Activated CD8-positive, alpha-beta memory T cell treated with anti-CD3 and anti-CD28 coated beads for 36 hours (primary cell): ENCODE measurements at places on chromosomes 11 and 22. TPM values are rescaled to one million over a fixed set of nuclear protein-coding genes. Genes with fewer than 3 reads are reported as not detected.

Gene CNIH2
- 2.4 TPM for total RNA-seq

Gene POU2AF3
- not detected for total RNA-seq

Gene BCO2
- total RNA-seq, result 0.82 TPM

Gene KMT2A
- 66.5 TPM for total RNA-seq

Gene CEP126
- total RNA-seq, result 1.2 TPM

Gene KLHL35
- total RNA-seq, result 0.55 TPM

Gene KCNC1
- not detected for total RNA-seq

Gene RASSF10
- not detected for total RNA-seq

Gene CFL1
- 1,207 TPM for total RNA-seq

Gene DRD4
- 0.30 TPM for total RNA-seq

Gene BACE1
- 1.6 TPM for total RNA-seq

Gene TRIM48
- total RNA-seq, result not detected

Gene NAALADL1
- total RNA-seq, result 11.2 TPM

Gene ARHGAP20
- not detected for total RNA-seq

Gene OR52A5
- not detected for total RNA-seq

Gene KREMEN1
- total RNA-seq, result 0.15 TPM

Gene SCGB1C1
- not detected for total RNA-seq

Gene TRIM51
- not detected for total RNA-seq

Gene RFPL3
- not detected for total RNA-seq

Gene CRY2
- total RNA-seq, result 14.7 TPM

Gene CD3E
- 500 TPM for total RNA-seq

Gene HBE1
- total RNA-seq, result not detected

Gene SPON1
- 0.36 TPM for total RNA-seq

Gene ESAM
- total RNA-seq, result 0.94 TPM

Gene APBB1
- total RNA-seq, result 39.7 TPM

Gene USP2
- 0.44 TPM for total RNA-seq

Gene DDTL
- total RNA-seq, result not detected

Gene GRM5
- not detected for total RNA-seq

Gene MUS81
- 82.0 TPM for total RNA-seq

Gene GUCY1A2
- not detected for total RNA-seq

Gene BATF2
- total RNA-seq, result not detected

Gene OR5P2
- not detected for total RNA-seq

Gene NRXN2
- 0.44 TPM for total RNA-seq

Gene ADAMTS15
- not detected for total RNA-seq
